ENCODE measurements at places on chromosomes 11 and 22.

- H3K27me3 ChIP-seq: peaks cover 6% of the 10 kb centered on the region
- no peaks in the 10 kb centered on the region for H3K36me3 ChIP-seq
- no peak overlapping the region for H3K27ac ChIP-seq
- H3K4me3 ChIP-seq: no peak overlapping the region
Measured at GRCh38 chr11:69370984-69371709, 77.2 kb downstream of the MYEOV start.

DNA sequence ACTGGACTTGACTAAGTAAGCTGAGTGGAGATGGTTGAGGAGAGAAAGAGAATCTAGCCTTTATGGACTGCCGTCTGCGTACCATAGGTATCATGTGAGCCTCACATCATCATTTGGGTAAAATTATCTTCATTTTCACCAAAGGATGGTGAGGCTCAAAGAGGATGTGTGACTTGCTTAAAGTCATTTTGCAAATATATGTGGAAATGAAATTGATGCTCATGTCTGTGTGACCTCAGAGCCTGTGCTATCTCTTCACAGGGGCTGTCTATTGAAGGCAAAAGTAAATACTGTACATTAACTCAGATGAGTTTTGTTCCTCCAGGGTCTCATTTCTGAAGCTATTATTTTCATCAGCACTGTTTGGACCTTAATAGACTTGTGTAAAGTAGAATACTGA is 83.3 kb upstream of the ALKBH3 start:
- peaks cover 2% of the 10 kb centered on the region for H3K36me3 ChIP-seq
- no peaks in the 10 kb centered on the region for H3K4me1 ChIP-seq
- no peak for DNase-seq
- no peak overlapping the region for H3K27ac ChIP-seq
- H3K27me3 ChIP-seq: no peaks in the 10 kb centered on the region

GRCh38 chr11:78080818-78081495 is 1.3 kb upstream of the NDUFC2 start:
- peak; percentile 64 for DNase-seq
- H3K36me3 ChIP-seq: no peaks in the 10 kb centered on the region
- no peaks in the 10 kb centered on the region for H3K27me3 ChIP-seq
- H3K27ac ChIP-seq: no peak overlapping the region
- no peak overlapping the region for H3K4me3 ChIP-seq
- H3K4me1 ChIP-seq: peaks cover 55% of the 10 kb centered on the region

DNA sequence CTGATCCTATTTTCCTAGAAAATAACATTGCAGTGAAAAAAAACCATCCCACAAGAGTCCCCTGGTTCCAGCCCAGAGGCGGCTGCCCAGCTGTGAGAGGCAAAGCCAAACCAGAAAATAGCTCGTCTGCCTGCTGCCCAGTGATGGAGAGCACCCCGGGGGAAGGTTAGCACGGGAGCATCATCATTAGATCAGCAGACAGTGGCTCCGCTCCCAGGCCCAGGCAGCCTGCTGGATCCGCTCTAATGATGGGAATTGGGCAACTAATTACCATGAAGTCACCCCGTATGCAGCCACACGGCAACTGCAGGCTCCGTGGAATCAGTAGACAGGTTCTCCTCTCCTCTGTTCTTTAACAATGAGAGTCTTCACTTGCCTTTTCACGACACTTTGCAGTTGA is 17.1 kb upstream of the B3GAT1 start:
- no peak for DNase-seq
- H3K36me3 ChIP-seq: no peaks in the 10 kb centered on the region
- H3K27me3 ChIP-seq: peaks cover 50% of the 10 kb centered on the region
- H3K4me3 ChIP-seq: no peak overlapping the region
- H3K4me1 ChIP-seq: no peaks in the 10 kb centered on the region

DNA sequence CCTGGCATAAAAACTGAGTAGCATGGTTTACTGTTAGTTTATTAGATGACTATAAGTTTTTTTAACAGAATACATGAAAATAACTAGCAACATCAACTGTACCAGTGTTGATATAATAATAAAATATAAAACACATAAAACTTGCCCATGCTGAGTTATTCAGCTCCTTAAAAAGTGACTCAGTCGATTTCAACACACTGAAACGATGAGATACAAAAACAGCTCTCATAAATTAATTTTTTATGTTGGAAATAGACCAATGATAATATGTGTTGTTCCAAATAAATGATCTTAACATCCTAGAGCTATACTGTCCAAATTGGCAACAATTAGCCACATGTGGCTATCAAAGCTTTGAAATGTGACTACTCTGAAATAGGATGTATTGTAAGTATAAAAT is 15.9 kb downstream of the PDGFD start:
- no peaks in the 10 kb centered on the region for H3K4me1 ChIP-seq
- no peaks in the 10 kb centered on the region for H3K36me3 ChIP-seq
- no peaks in the 10 kb centered on the region for H3K27me3 ChIP-seq

GRCh38 chr11:11411401-11411985 is 58.4 kb upstream of the CSNK2A3 start:
- H3K4me1 ChIP-seq: no peaks in the 10 kb centered on the region
- H3K27ac ChIP-seq: no peak overlapping the region
- no peak overlapping the region for H3K4me3 ChIP-seq
- H3K36me3 ChIP-seq: no peaks in the 10 kb centered on the region
- no peak for DNase-seq

- no peak for DNase-seq
- peaks cover 21% of the 10 kb centered on the region for H3K36me3 ChIP-seq
- H3K4me3 ChIP-seq: no peak overlapping the region
- H3K27me3 ChIP-seq: no peaks in the 10 kb centered on the region
- no peak overlapping the region for H3K27ac ChIP-seq
Measured at GRCh38 chr11:70490723-70491558, 92.6 kb downstream of the CTTN start.

DNA sequence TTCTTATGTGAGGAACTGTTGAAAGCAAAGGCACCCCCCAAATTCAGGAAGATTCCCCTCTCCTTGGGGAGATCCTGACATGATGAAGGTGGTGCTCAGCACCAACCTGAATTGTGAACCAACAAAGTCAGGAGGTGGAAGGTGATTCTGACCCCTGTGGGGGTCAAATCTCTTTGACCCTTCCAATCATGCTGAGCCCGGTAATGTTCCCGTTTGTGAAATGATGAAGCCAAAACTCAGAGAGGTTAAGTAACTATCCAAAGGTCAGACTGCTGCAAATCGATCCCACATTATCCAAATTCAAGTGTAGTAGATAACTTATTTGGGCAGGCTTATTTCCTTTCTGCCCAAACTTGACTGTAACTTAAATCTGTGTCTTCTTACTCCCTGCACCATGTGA is 19.1 kb downstream of the SERPING1 start:
- H3K36me3 ChIP-seq: no peaks in the 10 kb centered on the region
- H3K4me1 ChIP-seq: no peaks in the 10 kb centered on the region
- no peak overlapping the region for H3K4me3 ChIP-seq
- no peaks in the 10 kb centered on the region for H3K27me3 ChIP-seq
- DNase-seq: no peak

DNA sequence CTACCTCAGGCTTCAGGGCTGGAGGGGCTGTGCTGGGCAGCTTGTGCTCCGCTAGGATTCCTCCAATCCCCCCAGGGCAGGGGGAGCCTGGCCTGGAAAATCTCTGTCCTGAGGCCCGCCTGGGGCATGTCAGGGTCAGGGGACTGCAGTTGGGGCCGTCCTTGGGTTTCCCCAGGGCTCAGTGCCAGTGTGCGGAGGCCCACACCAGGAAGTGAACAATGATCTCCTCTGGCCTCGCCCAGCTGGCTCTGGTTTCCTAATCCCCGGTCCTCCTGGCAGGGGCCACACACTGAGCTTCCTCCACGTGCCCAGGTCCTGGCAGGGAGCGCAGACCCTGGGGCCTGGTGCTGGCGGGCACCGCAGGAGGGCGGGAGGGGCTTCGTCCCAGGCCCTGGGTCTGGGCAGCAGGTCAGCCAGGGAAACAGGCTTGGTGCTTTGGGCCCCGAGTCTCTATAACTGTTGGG is 1.4 kb upstream of the MUC2 start:
- H3K27ac ChIP-seq: no peak overlapping the region
- H3K27me3 ChIP-seq: peaks cover 40% of the 10 kb centered on the region

- peak; percentile 41 for DNase-seq
- 0 out of 2 replicates have a peak, but pooled peaks cover 1% of the 10 kb centered on the region for H3K27me3 ChIP-seq
- H3K27ac ChIP-seq: no peak overlapping the region
- no peaks in the 10 kb centered on the region for H3K36me3 ChIP-seq
- H3K4me3 ChIP-seq: no peak overlapping the region
Measured at GRCh38 chr11:61173456-61173855, 12.2 kb upstream of the VPS37C start.

DNA sequence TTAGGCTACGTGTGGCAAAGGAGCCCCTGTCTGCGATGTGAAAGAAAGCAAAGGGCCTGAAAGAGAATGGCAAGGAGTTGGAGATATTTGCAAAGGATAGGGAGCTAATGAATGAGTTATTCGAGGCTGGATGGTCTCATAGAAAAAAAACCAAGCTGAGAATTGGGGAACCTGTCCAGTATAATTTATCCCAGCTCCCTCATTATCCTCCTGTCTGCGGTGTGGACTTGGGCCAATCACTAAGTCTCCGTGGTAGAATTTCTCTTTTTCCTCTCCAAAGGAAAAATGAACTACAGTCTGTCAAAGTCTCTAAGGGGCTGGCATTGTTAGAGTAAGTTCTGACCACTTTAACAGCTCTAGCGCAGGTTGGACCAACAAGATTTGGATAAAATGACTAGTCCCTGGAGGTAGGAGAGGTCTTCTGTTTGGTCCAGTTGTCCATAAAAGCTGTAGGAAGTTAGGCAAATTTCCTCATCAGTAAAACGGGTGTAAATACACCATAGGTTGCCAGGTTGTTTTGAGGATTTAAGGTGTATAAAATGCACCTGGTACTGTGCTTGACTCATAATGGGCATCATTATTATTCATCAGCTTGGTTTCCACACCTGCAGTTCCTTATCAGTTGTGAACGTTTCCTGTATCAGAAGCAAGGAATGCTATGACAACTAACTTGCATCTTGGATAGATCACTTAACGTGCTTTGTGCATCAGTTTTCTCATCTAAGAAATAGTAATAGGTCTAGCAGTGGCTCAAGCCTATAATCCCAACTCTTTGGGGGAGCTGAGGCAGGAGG is 10.3 kb upstream of the CDON start:
- H3K27me3 ChIP-seq: 0 out of 2 replicates have a peak, but pooled peaks cover 3% of the 10 kb centered on the region
- peaks cover 30% of the 10 kb centered on the region for H3K4me1 ChIP-seq
- no peak overlapping the region for H3K4me3 ChIP-seq
- no peak for DNase-seq
- H3K27ac ChIP-seq: no peak overlapping the region
- no peaks in the 10 kb centered on the region for H3K36me3 ChIP-seq

DNA sequence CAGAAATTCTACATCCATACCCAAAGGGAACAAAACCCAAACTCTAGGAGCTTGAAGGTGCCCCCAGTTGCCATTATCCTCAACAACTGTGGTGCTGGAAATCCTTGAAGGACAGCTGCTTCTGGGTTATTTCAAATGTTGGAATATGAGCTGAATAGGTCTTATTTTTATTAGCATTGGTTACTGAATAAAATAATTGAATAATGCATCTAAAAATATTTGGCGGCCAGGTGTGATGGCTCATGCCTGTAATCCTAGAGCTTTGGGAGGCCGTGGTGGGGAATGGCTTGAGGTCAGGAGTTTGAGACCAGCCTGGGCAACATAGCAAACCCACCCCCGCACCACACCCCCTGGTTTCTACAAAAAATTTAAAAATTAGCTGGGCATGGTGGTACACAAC is 10.9 kb downstream of the PAMR1 start:
- no peak for DNase-seq
- peaks cover 5% of the 10 kb centered on the region for H3K27me3 ChIP-seq
- no peaks in the 10 kb centered on the region for H3K36me3 ChIP-seq
- H3K4me1 ChIP-seq: peaks cover 5% of the 10 kb centered on the region
- H3K27ac ChIP-seq: no peak overlapping the region

DNA sequence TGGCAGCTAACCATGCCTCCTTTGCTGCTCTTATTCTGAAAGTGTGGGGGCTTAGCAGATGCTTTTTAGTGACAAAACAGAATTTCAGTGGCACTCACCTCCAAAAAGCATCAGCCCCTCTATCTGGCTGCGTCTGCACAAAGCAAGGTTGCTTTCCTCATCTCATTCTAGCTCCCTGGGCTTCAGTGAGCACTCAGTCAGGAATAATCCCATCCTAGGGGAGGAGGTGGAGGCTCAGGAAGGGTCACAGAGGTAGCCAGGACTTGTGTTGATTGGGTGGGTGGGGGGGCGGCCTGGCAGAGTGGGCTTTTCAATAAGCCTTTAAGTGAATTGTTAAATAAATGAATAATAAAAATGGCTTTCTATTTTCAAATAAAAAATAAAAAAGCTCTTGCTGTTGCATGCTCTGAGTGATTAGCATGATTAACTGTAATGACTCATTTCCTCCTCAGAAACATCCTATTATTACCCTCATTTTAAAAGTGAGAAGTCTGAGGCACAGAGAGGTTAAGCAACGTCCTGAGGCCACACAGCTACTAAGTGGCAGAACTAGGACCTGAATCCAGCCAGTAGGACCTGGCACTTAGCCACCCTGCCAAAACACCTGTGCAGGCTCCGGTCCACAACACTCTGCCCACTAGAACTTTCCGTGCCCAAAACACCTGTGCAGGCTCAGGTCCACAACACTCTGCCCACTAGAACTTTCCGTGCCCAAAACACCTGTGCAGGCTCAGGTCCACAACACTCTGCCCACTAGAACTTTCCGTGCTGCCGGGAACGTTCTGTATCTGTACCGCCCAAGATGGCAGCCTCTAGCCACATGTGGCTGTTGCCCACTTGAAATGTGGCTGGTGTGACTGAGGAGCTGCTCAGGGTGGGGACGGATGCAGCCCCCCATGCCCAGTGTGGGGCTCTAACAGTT is 5.5 kb downstream of the B3GAT1 start:
- no peaks in the 10 kb centered on the region for H3K4me1 ChIP-seq
- H3K4me3 ChIP-seq: no peak overlapping the region

DNA sequence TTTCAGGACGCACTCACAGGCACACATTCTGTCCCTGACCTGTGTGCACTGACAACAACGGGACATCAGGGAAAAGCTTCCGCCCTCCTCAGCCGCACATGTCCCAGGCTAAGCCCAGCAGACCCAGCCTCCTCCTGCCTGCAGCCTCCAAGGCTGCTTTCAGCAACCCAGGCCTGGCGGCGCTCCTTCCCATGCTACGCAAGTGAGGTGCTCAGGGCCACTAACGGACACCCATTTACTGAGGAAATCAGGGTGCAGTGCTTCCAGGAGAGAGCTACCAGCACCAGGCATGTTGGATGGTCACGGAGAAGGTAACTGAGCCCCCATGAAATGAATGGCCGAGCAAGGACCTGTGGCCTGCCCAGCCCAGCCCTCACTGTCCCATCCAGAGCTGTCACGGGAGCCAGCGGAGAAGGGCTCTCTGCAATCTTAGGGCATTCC is 6.9 kb downstream of the MOB2 start:
- no peaks in the 10 kb centered on the region for H3K4me1 ChIP-seq
- no peaks in the 10 kb centered on the region for H3K27me3 ChIP-seq
- H3K27ac ChIP-seq: no peak overlapping the region

GRCh38 chr11:77095551-77096490 is 6.8 kb upstream of the OMP start:
- H3K4me1 ChIP-seq: peaks cover 27% of the 10 kb centered on the region
- H3K27ac ChIP-seq: peak overlapping the region; percentile 74
- H3K36me3 ChIP-seq: no peaks in the 10 kb centered on the region
- H3K27me3 ChIP-seq: 0 out of 3 replicates have a peak, but pooled peaks cover 4% of the 10 kb centered on the region
- H3K4me3 ChIP-seq: peak overlapping the region; percentile 62
- DNase-seq: peak; percentile 76

- no peaks in the 10 kb centered on the region for H3K4me1 ChIP-seq
- H3K4me3 ChIP-seq: no peak overlapping the region
- DNase-seq: no peak
- H3K27ac ChIP-seq: no peak overlapping the region
Measured at GRCh38 chr22:34877506-34877905, 188.5 kb upstream of the ISX start.
